ENCODE measurements at places on chromosomes 2 and 18.

DNA sequence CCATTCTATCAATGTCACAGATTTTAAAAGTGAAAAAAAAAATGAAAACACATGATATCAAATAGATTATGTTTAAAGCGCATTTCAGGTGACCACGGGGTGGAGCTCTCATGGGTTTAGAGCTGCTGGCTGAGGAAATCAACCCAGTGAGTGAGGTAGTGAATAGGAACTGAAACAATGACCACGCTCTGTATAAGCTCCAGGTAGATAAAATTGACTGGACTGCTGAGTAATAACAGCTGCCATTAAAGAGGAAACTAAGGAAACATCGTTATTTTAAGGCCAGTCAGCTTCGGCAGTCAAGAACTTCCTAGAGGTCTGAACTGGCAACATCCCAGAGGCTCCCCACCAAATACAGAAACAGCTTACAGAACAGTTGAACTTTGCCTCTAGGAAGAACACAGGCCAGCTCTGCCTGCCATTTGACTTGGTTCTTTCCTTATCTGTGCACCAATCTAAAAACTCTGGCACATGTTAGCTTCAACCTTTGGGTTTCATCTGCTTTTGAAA lies 185.9 kb downstream of the PDE1A start:
- no peak for DNase-seq

GRCh38 chr2:7899241-7899640 lies 782.6 kb upstream of the ID2 start:
- no peak for DNase-seq

GRCh38 chr2:85545780-85546240 lies 6.8 kb downstream of the MAT2A start:
- no peak for DNase-seq

- no peak for DNase-seq
Observed at GRCh38 chr2:192983173-192983572, 788.4 kb upstream of the TMEFF2 start.

GRCh38 chr2:841036-841435 lies 109.6 kb upstream of the SNTG2 start:
- no peak for DNase-seq

DNA sequence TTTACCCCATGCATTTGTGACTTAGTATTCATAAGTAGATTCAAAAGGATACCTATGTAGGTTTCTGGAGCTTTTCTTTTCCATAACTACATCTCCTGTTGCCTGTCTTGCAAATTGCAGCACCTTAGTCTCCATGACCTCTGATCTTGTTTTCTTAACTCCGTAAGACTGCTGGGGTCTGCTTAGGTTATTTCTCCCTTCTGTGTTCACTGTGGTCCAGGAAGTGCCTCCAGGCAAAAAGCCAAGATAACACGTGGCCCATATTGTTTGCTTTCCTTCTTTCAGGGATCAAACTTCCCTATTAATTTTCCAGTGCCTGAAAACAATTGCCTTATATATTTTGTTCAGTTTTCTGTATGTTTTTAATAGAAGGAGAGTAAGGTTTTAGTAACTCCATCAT lies 86.4 kb downstream of the GCA start:
- DNase-seq, result no peak

- DNase-seq, result no peak
Observed at GRCh38 chr2:33373986-33374385, 102.5 kb upstream of the RASGRP3 start.

- no peak for DNase-seq
Observed at GRCh38 chr18:35030277-35030989, 10.8 kb upstream of the MAPRE2 start.

DNA sequence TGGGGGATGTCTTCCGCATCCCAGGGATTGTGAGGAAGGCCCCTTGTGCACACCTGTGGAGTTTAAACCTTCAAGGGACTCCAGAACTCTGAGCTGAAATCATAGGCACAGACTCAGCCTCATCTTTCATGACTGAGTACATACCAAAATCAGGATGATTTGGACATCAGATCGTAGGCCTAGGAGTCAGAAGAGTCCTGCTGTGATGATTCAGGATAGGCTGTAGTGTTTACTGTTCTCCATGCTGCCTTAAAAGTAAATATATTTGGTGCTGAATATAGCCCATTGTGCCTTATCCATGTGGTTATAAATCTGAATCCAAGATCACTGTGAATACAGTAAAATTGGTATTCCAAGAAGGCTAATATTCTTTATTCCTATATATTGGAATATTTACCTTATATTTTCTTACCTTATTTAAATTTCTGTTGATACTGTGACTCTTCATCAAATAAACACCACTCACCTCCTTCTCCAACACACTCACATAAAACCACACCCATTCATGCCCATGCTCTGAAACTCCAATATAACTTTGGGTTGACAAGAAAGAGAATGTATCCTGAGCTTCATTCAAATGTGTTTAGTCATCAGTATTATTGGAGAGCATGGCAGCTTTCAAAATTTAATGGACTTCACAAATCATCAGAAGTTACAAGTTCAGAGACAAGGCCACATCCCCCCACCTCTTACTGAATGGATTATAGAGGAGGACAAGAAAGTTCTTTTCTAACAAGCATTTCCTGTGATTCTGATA lies 561.4 kb upstream of the LINC00305 start:
- DNase-seq, result no peak

- DNase-seq, result no peak
Observed at GRCh38 chr2:2184549-2185249, 146.4 kb downstream of the MYT1L start.

- no peak for DNase-seq
Observed at GRCh38 chr2:85393836-85394235, 16.3 kb downstream of the CAPG start.

DNA sequence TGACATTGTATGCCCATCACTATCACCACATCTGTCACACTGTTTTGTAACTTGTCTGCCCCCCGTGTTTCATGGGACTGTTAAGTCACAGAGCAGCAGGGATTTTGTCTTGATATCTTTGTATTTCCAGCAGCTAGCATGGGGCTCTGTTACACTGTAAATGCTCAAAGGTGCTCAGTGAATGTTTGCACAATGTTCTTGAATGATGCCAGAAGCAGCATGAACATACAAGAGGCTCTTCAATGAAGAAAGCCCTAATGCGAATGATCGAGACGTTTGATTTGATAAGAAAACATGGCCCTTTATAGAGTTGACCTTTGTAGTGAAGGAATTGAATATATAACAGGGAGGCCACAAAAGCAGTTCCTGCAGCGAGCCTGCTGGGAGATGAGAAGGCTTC lies 120.9 kb upstream of the TTC39C start:
- no peak for DNase-seq

- DNase-seq, result no peak
Observed at GRCh38 chr18:43934322-43934721, 657.0 kb upstream of the SYT4 start.

- DNase-seq, result no peak
Observed at GRCh38 chr2:216830346-216830745, 29.5 kb downstream of the TNP1 start.

DNA sequence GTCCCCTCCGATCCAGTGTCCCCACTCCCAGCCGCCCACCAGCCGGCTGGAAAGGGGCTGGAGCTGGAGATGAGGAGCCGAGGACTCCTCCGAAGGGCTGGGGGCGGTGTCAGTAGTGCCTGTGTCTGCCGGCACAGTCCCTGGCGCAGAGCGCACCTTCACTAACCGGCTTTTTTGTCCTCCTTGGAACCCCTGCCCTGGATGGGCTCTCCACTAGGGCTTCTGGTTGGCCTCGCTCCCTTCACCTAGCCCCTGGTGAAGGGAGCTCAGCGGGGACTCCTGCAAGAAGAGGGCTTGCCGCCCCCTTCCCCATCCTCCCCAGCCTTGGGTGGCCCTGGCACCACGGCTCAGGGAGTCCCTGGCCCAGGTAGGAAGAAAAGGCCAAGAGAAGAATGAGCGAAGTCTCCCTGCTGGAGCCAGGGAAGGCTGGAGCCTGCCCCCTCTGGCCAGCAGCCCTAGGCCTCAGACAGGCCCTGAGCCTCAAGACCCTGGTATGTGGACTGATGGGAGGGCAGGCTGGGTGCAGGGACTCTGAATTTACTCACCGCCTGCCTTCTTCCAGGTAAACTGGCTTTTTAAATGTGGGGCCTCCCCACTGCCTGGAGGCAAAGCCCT lies 570 bp upstream of the ECEL1 start:
- no peak for DNase-seq

DNA sequence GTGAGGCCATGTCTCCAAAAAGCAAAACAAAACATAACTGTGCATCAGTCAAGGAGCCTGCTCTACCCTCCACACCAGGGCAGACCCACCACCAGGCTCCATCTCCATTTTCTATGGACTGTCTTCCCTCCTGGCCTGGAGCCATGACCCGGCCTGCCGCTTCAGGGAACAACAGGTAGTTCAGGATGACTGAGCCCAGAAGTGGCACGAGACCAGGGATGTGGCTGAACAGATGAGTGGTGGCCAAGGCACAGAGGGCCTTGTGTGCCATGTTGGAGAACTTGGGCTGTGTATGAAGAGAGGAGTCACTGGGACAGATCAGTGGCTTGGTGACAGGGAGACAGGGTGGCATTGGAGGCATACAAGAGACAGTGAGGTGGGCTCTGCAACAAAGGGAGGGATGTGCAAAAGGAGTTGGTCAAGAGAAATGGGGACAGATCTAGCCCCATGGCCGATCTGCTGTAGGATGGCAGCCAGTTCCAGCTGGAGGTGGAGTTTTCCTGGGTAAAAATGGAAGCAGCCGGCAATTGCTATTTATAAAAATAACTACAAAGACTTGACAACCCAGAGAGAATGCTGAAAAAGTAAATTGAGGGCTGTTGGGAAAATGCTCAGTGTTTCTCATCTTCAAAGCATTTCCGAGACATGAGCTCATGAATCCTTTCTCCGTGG lies 35.0 kb downstream of the TMEM177 start:
- DNase-seq, result no peak

DNA sequence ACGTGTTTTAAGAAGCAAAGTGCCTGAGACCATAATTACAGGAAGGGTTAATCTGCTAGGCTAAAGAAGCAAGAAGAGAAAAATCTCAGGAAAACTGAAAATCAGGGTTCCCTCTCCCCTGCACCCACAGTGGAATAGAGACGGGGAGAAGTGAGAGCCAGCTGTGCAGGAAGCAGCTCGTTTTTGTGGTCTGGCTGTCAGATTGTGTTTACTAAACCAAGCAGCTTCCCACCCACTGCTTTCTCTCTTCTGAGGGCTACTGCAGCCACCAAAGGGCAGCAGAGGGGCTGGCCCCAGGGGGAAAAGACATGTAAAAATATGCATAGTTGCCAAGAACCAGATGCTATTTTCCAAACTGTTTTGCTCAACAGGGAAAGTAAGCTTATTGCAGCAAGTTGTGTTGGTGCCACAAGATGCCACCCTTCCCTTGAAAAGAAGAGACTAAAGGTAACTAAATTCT lies 72.6 kb upstream of the THUMPD2 start:
- no peak for DNase-seq

GRCh38 chr2:27379836-27380625 lies 503 bp downstream of the ZNF513 start:
- DNase-seq, result peak; percentile 37

DNA sequence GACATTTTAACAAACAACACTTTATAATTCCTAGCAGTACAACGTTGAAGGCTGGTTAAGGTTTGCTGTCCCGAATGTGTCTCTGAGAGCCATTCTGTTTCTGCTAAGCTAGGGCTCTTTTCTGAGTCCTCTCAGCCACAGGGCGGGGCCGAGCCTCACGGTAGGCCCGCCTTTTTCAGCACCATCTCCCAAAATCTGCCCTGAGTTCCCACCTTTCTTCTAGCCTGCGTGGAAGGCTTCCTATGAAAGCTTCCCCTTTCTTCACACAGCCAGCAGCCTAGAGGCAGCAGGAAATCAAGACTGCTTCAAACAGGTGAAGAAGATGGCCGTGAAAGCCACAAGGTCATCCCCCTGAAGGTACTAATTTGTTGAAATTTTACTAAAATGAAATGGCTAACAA lies 255.5 kb downstream of the CDH2 start:
- DNase-seq, result no peak

GRCh38 chr2:145302451-145302850 lies 782.5 kb upstream of the ZEB2 start:
- no peak for DNase-seq

GRCh38 chr2:17388798-17389197 lies 129.4 kb downstream of the RAD51AP2 start:
- DNase-seq, result no peak

- DNase-seq, result no peak
Observed at GRCh38 chr2:64453770-64454385, at the start of gene LGALSL. TSS of gene LGALSL (plus strand) at chr2:64454162. CDS start at chr2:64454546, 384 bp downstream.

DNA sequence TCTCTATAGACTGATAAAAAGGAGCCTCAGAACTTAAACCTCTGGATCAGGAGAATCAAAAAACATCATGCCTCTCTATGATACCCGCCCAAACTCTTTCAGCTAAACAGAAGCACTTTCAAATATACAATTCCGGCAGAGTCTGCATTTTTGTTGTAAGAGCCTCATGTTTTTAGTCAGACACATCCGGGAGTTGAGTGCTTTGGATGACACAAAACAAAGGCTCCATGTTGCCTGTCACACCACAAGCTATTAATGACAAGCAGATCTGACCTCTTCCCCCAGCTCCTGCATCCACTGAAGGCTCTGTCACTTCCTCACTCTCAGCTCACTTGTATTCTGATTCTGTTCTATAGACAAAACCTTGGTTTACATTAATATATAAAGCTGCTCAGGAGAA lies 33.2 kb downstream of the SLC38A11 start:
- no peak for DNase-seq

GRCh38 chr18:41231681-41232080 lies 723.4 kb upstream of the PIK3C3 start:
- no peak for DNase-seq

DNA sequence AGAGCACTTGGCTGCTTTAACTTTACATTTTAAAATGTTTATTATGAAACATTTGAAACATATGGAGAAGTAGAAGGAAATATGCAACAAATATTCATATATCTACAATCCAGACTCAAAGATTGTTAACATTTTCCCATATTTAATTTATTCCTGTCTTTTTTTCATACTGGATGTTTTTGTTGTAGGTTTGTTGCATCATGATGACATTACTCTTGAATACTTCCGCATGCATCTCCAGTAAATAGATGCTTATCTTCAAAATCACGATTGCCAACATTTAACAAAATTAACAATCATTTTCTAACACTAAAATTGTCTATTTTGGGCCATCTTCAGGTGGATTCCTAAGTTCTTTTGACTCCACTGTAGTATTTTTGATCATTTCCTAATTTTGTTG lies 21.1 kb upstream of the IL18RAP start:
- no peak for DNase-seq

GRCh38 chr2:128777196-128778035 lies 458.7 kb upstream of the HS6ST1 start:
- no peak for DNase-seq

Data from stimulated activated CD4-positive, alpha-beta T cell treated with anti-CD3 and anti-CD28 coated beads, Interleukin-4, amount 100 ng/mL, for 4 hours (primary cell).